ENCODE measurements at places on chromosomes 7 and 10.

DNA sequence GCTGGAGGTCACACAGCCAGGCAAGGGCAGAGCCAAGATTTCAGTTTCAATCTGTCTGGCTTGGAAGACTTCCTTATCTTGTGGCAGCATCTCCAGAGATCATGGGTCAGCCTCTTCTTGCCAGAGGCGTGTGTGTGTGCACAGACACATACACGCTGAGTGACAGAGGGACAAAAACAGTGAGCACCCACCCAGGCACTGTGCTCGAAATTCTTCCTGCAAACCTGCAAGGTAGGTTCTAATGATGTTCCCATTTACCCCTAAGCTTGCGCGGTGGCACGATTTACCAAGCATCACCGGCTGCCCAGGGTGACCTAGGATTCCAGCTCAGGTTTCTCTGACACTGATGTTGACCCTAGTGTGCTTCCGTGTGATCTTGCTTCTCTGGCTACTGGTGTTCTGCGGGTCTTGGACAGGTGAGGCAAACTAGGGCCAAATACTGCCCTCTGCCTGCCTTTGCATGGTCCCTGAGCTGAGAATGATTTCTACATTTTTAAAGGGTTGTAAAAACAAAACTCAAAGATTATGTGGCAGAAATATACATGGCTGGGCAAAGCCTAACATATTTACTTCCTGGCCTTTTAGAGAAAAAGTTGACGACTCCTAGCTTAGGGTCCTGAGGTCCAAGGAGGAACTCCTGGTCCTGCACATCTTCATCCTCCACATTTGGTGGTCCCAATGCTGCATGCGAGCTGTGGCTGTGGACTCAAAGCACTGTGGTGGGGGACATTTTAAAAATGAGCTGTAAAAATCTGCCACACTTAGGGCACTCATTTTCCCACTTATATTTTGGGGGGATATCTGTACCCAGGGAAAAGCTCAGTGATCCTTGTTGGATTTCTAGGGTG, 268.5 kb downstream of the RPS24 start:
- DNase-seq, result no peak

DNA sequence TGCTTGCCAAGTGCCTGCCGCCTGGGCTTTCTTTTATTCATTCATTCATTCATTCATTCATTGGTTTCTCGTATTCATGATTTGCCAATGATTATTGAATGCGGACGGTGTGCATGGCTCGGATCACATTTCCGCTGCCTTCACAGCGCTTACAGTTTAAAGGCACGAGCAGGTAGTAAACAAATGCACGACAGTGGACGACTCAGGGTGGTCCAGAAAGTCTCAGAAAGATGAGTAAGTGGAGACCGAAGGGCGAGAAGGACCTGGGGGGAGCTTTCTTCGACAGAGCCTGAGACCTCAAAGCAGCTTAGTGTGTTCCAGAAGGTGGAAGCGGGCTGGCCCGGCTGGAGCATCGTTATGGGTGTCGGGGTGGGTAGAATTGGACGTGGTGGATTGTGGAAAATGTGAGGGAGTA, 506 bp downstream of the MCM10 start:
- no peak for DNase-seq

DNA sequence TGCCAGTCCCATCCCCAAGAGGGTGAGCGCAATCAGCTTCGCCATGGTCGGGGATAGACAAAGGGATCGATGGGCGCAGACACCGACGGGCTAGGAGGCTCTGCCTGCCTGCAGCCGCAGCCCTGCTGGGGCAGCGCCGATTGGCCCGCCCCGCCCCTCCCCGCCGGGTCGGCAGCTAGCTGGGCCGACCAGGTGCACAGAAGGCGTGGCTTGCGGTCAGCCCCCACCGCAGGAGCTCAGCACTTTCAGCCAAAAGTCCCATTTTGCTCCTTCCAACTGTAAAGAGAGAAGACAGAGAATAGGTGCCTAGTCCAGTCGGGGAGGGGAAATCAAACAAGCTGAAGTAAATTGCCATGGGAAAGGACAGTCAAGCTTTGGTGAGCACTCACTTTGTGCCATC, at the start of gene PON1:
Gene PON1 (minus strand): TSS at position 102 of the 400 bp plus-strand sequence. CDS start 57 bp downstream, at position 45.
- no peak for DNase-seq

DNA sequence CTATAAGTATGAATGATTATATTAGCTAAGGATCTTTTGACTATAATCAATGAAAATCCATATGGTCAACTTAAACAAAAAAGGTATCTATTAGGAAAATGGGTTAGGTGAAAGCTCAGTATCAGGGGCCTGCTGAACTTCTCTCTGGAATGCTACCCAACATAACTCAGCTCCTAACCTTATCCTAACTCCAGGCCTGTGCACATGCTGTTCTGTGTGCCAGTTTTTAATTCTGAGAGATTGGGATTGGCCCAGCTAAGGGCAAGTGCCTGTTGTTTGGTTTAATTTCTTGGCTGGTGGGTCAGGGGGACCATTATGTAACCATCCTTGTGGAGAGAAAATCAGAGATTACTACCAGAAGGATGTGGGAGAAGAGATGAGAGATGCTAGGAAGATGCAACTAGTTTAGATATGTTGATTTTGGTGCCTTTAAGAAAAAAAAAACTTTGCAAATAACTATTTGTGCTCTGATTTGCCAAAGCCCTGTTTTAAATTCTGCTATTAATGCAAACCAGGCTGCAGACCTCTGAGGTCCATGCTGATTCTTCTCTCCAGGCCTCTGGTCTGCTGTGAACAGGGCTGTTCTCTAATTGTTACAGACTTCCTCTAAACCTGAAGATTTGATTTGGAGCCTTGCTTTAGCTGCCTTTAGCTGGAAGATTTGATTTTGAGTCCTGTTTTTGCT, 23.9 kb upstream of the HDAC9 start:
- DNase-seq, result no peak

DNA sequence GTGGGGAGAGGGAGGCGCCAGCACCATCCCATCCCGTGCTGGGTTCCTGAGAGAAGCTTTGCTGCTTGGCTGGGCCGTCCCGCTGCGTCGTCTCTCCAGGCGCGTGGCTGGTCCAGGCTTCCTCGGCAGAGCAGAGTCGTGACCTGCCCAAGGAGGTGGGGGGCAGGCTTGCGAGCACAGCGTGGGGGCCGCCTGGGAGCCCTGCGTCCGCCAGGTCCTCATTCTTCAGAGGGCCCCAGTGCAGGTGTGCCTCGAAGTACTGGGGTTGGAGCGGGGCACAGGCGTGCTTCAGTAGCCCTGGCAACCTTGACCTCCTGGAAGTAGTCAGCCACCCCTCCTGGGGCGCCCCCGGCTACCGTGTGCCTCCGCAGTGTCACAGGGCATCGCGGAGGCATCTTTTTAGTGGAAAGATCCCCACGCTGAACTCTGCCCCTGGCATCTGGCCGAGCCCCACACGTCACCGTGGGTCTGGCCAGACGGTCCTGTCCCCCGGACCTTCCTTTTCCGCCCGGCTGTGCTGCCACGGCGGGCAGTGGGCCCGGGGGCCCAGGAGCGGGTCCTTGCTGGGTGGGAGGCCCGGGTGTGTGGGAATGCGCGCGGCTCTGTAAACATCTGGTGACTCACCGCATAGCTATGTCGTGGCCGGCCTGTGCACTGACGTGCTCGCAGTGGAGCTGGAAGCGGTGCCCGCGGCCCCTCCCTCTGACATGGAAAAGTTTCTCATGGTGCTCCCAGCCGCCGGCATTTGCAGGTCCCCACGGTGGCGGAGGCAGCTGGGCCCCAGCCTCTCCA, 6.4 kb downstream of the MAFK start:
- DNase-seq, result no peak

DNA sequence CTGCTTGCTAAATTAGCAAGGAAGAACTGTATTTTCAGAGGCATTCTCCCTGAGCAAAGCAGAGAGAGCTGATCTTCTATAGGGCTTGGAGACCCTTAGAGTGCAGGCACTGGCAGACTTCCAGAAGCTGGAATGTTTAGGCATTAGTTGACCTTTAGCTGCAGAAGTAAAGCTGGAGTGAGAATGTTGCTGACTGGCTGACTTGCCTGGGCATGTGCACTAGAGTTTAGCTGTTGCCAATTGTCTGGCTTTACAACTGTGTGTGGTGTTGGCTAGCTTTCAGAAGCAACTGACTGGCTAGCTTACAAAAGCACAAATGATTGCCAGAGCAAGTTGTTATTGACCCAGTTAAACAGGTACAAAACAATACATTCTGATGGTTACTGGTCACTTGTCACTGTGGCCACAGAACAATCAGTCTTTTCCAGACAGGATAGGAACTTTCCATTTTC, 25.1 kb downstream of the FAM13C start:
- DNase-seq, result no peak

GRCh38 chr10:43057831-43058340, 19.0 kb upstream of the RET start:
- DNase-seq, result no peak

DNA sequence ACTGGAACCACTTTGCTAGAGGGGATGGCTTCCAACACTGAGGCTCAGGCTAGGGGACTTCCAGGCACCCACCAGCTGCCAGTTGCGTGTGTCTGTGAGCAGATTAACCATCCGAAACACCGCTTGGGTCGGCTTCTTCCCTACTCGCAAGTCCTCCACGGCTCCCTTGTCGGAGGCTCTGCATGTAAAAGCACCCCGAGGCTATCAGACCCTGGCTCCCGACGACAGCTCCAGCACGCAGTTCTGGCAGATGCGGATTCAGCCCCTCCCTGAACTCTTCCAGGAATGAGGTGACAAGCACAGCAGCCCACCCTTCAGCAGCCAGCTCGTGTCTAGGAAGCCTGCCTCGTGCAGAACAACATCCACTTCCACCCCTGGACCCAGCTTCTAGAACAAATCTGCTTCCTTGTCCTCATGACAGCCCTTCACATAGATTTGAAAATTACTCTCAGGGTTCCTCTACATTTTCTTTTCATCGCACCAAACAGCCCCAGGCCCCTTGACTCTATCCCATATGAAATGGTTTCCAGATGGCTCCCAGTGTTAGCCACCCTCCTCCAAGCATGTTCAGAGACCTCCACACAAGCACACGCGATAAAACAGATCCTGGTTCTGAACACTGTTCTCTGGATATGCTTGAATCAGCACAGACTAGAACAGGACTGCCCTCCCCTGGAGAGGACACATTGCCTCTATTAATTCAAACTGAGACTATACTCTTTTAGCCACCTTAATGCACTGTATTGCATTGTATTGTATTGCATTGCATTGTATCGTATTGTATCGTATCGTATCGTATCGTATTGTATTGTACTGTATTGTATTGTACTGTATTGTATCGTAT, 44.6 kb downstream of the SLIT1 start:
- no peak for DNase-seq

GRCh38 chr10:60009276-60009675, 102.9 kb upstream of the CCDC6 start:
- no peak for DNase-seq

GRCh38 chr7:44061645-44062179, 3.7 kb downstream of the PGAM2 start:
- no peak for DNase-seq

DNA sequence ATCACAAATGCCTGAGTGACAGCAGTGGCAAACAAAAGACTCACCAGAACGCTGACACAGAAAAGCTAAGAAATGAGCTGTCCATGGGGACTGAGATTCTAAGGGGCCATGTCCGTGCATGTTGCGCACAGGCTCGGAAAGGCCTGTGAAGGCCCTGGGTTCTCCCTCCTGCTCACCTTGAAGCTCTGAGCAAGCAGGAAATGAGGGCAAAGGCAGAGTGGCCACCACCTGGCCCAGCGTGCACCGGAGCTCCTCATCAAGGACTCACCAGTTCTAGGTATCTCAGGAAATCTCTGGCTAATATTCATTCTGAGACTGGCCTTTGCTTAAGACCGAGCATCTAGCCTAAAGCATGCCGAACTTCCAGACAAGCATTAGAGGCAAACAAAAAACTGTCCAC, 52.7 kb downstream of the MAD1L1 start:
- DNase-seq, result no peak

DNA sequence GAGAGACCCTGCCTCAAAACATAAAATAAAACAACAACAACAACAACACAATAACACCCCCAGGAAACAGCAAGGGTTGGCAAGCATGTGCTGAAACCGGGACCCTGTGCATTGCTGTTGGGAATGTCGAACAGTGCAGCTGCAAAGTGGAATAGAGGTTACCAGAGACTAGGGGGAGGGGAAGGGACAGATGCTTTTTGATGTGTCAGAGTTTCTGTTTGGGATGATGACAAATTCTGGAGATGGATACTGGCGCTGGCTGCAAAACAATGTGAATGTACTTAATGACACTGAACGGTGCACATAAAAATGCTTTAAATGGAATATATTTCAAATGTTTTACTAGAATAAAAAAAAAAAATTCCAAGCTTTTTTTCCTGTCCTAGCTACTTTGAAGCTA, 241.8 kb downstream of the TEX36 start:
- DNase-seq, result no peak

DNA sequence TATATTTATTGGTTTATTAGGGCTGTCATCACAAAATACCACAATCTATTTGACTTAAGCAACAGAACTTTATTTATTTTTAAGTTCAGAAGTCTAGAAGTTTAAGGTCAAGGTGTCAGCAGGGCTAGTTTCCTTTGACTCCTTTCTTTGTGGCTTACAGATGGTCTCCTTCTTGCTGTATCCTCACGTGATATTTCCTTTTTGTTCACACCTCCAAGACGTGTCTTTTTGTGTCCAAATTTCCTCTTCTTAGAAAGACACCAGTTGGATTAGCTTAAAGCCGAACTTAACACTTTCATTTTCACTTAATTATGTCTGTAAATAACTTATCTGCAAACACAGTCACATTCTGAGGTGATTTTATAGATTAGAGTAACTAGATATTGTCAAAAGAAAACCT, 631.4 kb upstream of the POT1 start:
- no peak for DNase-seq

- no peak for DNase-seq
Measured at GRCh38 chr7:134640842-134641715, 5.6 kb upstream of the BPGM start.

GRCh38 chr10:116919706-116920105, 70.4 kb downstream of the ENO4 start:
- no peak for DNase-seq

DNA sequence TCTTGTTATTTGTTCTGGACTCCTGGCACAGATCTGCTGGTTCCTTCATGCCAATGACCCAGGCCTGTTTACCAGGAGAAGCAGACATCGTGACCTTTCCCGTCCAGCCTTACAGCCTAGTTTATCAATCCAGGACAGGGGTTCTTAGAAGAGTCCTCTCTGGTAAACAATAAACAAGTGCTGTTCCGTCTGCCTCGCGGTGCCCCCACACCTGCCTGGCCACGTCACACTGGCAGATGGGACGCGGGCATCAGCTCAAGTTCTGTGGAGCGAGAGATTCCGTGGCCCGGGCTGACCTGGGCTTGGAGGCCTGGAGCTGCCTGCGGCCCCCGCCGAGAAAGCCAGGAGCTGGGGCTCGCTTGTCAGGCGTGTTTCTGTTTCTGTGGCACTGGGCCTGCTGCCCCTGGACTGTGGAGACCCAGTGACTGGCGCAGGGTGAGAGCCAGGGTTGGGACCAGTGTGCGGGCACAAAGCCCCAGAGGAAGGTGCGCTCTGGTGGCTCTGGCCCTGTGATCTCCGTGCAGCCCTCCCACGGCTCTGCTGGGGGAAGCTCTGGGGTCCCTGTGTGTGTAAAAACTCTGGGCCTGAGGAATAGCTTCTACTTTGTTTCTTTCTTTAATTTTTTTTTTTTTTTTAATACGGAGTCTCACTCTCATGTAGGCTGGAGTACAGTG, 28.4 kb upstream of the PFKFB3 start:
- no peak for DNase-seq

GRCh38 chr10:86287966-86288579, 78.5 kb downstream of the GRID1 start:
- no peak for DNase-seq

Measured in stimulated activated CD4-positive, alpha-beta T cell treated with anti-CD3 and anti-CD28 coated beads, Interleukin-1b, Interleukin-23, amount 100 ng/mL, for 4 hours (primary cell).